Effector memory CD4-positive, alpha-beta T cell (primary cell): ENCODE measurements at places on chromosomes 5 and 9.
A peak's percentile ranks its signal among the peaks of the same experiment; 100 is the strongest.

DNA sequence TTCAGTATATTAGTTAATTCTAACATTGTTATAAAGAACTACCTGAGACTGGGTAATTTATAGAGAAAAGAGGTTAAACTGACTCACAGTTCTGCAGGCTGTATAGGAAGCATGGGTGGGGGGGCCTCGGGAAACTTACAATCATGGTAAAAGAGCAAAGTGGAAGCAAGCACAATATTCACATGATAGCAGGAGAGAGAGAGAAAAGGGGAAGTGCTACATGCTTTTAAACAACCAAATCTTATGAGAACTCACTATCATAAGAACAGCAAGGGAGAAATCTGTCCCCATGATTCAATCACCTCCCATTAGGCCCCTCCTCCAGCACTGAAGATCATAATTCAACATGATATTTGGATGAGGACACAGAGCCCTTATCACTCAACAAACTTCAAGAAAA, 324.9 kb downstream of the ZNF608 start:
- no peak for DNase-seq

GRCh38 chr5:125604104-125604503, 819.1 kb upstream of the GRAMD2B start:
- no peak for DNase-seq

DNA sequence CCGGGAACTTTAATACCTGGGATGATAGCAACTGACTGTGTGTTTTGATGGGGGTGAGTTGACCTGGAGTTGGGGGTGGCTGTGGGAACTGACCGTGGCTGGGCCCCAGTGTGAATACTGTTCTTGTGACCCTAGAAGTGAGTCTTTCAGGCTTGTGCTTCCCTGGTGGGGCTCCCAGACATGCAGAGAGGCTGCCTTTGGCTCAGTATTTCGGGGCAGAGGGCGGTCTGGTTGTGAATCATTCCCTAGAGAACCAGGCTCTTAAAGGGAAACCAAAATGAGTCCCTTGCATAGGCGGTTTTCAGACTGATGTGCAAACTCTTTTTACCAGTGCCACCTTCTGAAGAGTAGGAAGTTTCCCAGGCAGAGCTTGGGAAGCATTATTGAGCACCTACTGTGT, 132.1 kb downstream of the MACROH2A1 start:
- no peak for DNase-seq

- DNase-seq: no peak
Measured at GRCh38 chr5:122999947-123000563, 36.5 kb downstream of the PPIC start.

- no peak for DNase-seq
Measured at GRCh38 chr9:70259512-70259802, 679 bp downstream of the SMC5 start.

DNA sequence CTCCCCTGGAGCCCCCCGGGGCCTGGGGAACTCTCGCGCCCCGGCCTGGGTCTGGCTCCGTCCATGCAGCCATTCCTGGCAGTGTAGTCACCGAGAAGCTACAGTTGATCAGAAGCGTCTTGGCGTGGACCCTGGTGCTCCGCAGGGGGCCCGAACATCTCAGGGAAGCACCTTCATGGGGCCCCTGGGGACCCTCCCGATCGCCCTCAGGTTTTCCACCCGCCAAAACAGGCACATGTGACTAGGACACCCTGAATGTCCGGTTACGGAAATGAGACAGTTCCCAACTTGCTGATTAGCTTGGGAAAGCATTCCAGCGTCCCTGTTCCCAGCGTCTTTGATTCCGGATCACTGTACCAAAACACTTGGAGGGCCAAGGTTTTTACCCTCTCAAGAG, 472 bp downstream of the FBXO4 start:
- no peak for DNase-seq

DNA sequence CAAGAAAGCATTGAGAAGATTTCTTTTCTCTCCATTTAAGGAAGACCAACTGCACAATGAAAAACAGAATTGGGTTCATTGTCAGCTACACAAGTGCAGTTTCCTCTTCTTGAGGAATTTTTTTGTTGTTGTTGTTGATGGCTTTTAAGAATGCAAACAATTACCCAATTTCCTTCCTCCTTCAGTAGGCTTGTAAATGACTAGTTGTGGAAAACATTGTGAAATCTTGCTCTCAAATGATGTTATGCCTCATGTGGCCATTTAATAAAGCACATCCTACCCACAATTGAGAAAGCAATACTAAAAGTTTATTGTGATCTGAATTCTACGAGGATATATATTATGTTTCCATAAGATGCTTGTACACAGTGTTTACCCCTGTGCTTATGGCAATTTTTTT, 171.6 kb downstream of the FAM174A start:
- no peak for DNase-seq

GRCh38 chr9:124267271-124267807, 9.6 kb downstream of the NEK6 start:
- DNase-seq: no peak

GRCh38 chr5:113382731-113383130, 52.1 kb downstream of the TSSK1B start:
- DNase-seq: no peak

DNA sequence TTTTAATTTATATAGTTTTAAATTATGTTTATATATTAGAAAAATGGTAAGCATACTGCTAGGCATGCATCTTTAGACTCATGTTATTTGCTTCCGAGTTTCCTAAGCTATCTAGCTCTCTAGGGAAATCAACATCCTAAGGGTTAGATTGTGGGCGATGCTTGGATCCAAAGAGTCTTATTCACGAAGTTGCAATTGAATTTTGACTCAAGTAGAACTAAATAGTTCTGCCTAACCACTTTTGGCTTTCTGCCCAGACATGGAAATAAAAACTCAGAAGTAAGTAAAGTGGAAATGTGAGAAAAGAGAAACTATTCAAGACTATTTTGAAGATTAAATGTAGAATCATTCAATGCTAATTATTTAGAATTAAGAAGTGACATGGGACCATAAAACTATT, 440.4 kb downstream of the CDH18 start:
- no peak for DNase-seq

DNA sequence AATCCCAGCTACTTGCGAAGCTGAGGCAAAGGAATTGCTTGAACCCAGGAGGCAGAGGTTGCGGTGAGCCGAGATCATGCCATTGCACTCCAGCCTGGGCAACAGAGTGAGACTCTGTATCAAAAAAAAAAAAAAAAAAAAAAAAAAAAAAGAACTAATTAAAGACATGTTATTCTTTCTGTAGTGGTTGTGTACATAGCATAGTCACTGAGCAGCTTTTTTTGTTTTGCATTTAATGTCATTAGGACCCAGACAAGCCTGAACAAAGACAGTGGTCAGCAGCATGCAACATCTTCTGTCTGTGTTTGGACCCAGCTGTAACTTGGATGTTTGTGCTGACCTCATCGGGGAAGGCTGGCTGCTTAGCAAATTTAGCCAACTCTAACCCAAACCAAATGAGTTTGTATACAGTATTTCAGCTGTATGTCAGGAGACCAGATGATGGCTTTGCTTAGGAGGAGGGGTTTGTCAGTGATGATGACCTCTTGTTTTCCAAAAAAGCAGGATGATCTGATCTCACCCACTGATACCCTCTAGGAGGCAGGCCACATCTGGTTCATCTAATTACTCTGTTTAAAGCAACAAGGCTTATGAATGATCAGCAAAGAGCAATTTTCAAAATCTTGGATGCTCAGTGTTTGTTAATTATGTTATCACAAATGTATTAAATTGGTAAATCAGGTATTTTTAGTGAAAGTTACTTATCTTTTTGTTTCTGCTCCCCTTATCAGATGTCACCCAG, 39.5 kb downstream of the SNCAIP start:
- no peak for DNase-seq

DNA sequence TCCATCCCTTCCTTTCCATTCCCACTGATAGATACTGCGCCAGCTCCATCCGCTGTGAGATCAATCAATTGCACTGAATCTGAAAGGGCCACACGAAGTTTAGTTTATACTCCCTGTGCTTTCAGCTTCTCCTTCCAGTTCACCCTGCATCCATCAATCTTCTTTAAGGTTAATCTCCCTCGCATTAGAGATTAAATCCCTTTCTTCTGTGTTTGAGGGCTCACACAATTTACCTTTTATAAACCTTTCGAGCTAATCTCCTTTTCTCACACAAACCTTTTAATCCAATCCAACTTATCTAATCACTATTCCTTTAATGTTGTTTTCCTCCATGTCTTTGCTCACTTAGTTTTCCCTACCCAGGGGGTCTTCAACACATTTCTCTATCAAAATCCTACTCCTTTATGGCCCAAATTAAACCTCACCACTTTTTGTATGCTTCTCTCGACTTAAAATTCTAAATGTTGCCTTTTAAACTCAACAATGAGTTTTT, 64.6 kb upstream of the HAPLN1 start:
- no peak for DNase-seq

DNA sequence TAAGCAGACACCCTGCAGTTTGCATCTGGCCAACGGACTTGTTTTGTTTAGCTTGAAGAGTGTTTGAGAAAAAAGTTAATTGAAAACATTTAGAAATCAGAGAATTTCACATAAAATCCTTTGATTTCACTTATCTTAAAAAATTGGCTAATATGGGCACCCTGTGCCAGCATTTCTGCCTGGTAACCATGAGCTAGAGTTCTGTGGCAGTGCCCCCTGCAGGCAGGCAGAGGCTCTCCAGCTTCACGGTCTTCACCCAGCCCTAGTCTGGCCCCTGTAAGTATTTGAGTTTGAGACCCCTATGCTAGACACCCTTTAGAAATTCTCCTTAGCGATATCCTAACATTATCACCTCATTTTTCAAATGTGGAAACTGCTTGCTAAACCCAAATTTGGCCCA, 18.8 kb upstream of the FANCC start:
- no peak for DNase-seq

DNA sequence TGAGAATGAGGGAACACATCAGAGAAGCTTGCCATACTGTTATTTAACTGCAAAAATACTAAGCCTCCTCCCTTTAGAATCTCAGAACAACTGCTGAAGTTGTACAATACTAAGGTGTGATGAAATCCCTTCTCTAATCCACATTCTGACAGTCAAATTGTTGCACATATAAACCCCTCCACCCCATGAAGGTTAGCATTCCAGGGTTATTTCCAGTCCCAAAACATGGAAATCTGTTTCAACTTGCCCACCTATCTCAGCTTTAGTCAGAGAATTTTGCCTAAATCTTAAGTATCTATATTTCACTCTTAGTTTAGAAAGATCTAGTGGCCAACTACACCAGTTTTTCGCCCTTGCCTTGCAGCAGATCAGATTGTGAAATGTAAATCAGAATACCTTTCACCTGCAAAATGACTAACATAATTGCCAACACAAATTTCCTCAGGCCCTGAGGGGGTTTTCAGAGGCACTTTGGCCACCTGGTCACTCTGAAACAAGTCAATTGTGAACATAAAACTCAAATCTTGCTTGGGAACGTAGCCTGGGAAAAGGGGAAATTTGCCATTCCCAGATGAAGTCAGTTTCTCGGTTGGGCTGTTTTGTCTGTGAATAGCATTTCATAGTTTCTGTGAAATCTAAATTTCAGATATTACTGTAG, 93.9 kb downstream of the EFNA5 start:
- DNase-seq: no peak

GRCh38 chr5:146703499-146703898, 175.1 kb downstream of the PPP2R2B start:
- no peak for DNase-seq

DNA sequence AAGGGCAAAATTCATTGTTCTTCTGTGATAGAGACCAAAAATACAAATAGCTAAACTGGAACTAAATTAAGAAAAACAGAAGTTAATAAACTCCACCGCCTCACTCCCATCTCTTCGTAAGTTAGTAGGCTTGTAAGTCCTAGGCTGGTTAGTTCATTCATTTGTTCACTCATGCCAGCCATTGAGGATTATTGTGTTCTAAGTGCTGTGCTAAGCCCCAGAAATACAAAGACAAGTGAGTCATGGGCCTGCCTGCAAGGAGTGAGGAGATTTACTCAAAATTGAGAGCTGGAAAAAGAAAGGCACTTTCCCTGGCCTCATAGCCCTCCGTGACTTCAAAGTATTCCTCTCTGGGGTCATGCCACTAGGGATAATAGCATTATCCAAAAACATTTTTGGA, 8.5 kb downstream of the DOCK8 start:
- DNase-seq: no peak

GRCh38 chr9:614431-614830, 227.1 kb upstream of the DMRT1 start:
- DNase-seq: no peak

- DNase-seq: no peak
Measured at GRCh38 chr5:14228219-14228618, 85.1 kb downstream of the TRIO start.

- DNase-seq: peak; percentile 24
Measured at GRCh38 chr9:19464764-19465585, 56.2 kb downstream of the ACER2 start.

DNA sequence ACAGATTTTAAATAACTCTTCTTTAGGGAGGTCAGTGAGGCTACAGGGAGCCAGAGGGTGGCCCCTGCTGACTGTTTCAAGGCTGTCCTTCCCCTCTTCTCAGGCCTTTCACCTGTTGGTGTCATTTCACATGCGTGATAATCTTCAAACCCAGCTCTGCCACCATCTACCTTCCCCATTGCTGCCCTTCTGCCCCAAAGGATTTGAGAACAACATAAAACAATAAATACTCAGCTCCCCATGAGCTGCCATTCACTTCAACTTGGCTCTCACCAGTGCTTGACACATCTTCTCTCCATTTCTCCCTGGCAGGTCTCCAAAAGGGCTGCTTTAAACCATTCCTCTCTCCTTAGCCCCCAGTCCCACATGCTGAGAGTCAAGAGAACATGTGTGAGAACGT, 75.5 kb upstream of the PALM2AKAP2 start:
- no peak for DNase-seq

DNA sequence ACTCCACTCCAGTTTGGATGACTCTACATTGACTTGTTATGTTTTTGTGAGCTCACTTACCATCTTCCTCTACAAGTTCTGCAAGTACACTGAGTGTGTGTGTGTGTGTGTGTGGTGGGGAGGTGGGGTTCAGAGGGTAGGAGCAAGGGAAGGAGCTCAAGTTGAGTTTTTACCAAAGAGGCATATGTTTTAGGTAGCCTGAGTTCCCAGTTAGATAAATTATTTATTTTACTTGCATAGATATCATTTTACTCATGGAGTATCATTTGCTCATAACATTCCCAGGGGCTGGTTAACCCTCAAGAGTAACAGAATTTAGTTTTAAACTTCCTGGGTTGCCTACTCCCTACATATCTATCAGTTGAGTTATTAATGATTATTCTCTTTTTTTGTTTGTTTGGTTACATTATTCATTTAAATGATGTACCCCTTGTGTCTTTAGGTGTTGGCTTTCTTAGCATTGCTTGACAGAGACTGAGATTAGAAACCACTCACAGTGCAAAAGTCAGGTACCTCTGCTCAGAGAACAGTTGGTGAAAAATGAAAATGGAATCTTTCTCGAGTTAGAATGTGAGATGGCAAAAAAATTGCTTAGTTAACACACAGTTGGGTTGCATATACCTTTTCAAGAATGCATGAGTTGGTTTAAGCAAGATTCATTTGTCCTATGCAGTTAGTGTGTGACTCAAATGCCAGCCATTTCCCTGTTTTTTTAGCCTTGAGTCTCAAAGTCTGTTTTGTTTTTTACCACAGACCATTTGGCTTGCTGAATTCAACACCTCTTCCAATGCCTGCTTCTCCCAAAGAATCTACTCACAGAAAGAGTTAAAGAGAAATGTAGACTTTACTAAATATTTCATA, 29.2 kb downstream of the TNFSF8 start:
- DNase-seq: no peak
